ENCODE measurements at places on chromosomes 5 and 9.

GRCh38 chr9:78463750-78464149 is 166.8 kb downstream of the PSAT1 start:
- DNase-seq = no peak

DNA sequence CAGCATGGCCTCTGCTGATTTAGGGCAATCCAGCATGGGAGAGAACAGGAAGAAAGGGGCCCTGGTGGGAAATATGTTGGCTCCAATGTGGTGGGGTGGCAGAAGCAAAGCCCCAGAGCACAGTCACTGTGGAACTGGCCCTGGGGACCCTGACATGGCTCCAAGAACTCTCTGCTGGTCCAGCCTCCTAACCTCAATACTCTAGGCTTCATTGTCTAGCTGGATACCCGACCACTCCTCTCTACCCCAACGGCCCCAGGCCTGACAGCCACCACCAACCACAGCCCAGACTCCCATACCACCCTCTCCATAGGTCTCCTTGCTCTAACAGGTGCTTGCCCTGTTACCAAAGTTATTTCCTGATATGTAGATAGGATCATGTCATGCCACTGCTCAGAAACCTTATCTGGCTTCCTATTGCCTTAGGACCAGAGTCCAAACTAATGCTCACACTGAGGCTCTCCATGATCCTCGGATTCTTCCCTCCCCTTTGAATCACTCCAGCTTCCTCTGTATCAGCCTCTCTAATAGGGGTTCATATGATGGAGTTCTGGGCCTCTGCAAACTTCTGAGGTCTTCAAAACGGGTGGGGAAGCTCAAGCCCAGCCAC is 12.9 kb downstream of the ACSL6 start:
- DNase-seq = no peak

- no peak for DNase-seq
These were observed 860.1 kb downstream of the PTPRD start for GRCh38 chr9:9752722-9753121.

DNA sequence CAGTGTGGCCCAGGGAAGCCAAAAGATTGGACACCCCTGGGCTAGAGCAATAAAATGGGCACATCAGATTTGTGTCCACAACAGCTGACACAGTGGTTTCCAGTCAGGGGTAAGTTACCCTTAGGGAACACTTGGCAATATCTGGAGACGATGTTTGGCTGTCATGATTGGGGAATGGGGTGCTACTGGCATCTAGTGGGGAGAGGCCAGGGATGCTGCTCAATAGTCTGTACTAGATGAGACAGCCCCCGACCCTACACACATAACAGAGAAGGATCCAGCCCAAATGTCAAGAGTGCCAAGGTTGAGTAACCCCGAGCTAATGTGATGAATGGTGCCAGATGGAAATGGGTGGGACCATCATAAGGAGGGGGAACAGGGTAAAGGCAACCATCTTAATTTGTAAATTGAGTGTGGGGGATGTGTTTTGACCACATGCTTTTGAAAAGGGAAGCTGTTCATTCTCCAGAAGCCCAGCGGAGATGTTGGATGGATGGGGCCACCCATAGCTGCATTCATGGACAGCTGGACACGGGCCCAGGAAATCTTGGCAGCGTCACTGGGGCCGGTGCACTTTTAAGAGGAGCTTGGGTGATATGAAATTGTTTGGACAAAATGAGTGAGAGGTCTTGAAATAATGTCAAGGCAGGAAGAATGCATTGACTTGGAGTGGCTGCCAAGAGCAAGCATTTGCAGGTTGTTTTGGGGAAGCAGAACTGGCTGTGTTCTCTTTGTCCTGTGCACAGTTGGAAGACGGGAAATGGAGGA is 33.4 kb downstream of the SYK start:
- no peak for DNase-seq

GRCh38 chr5:43155394-43156096 is 34.8 kb downstream of the ZNF131 start:
- no peak for DNase-seq

- no peak for DNase-seq
These were observed 68.2 kb upstream of the SLIT3 start for GRCh38 chr5:169369130-169369529.

DNA sequence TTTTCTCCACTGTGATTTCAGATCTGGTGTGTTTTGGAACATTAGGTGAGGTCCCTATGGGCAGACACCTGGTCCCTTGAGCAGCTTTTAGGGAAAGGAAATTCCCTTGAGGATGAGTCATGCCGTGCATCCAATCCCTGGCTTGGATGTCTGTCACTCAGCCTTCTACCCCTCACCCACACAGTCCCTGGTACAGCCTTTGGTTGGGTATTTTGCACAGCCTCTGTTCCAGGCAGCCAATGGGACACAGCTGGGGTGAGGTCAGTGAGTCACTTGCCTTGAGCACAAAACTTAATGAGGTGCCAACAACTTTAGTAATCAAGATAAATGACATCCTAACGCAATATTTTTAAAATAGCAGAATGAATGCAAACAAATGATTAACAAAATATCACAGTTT is 22.7 kb upstream of the SVEP1 start:
- DNase-seq = no peak

GRCh38 chr5:83156001-83156400 is 78.7 kb downstream of the XRCC4 start:
- no peak for DNase-seq

DNA sequence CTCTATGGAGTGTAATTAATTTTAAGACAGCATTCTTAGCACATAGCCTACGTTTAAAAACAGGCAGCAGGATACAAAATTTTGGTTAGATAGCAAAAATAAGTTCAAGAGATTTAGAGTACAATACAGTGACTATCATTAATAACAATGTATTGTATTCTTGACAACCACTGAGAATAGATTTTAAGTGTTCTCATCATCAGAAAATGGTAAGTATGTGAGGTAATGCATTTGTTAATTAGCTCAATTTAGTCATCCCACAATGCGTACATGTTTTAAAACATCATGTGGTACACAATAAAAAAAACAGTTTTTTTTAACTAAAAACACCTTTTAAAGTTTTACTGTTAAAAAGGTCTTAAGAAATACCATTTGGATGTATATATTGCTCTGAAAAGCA is 94.2 kb downstream of the MUSK start:
- no peak for DNase-seq

DNA sequence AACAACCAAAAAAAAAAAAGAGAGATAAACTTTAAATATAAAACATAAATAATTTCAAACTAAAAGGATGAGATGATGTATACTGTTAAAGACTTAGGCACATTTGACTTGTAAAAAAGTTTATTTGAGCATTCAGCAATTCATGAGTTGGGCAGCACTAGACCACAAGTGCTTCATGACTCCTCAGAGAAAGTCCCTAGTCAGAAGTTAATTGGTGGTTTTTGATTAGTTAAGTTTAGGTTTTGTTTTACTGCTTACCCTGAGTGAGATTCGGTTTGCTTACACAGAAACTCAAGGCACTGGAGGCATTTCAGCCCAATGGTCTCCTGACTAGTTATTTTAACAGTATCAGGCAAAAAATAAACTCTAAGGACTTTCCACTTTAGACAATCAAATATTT is 129.2 kb downstream of the MARCHF11 start:
- DNase-seq = no peak

GRCh38 chr9:36728651-36729520 is 156.2 kb downstream of the MELK start:
- DNase-seq = peak; percentile 51

DNA sequence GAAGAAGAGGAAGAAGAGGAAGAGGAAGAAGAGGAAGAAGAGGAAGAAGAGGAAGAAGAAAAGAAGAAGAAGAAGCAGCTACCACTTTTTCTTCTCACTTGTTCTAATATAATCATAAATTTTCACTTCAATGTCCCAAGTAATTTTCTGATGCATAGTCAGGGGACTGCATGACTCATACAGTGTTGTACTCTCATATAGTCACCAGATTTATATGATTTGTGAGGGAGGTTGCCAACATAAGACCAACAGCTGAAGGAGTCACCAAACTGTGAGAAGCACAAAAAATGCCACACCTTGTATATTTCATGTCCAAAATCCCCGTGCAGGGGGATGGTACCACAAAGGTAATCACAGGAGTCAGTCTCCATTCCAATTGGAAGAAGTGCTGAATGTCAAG is 32.7 kb upstream of the DMRTA1 start:
- DNase-seq = no peak

- no peak for DNase-seq
These were observed 339.5 kb upstream of the ZNF608 start for GRCh38 chr5:125085797-125086505.

- no peak for DNase-seq
These were observed 120.4 kb upstream of the OSMR start for GRCh38 chr5:38725371-38725865.

DNA sequence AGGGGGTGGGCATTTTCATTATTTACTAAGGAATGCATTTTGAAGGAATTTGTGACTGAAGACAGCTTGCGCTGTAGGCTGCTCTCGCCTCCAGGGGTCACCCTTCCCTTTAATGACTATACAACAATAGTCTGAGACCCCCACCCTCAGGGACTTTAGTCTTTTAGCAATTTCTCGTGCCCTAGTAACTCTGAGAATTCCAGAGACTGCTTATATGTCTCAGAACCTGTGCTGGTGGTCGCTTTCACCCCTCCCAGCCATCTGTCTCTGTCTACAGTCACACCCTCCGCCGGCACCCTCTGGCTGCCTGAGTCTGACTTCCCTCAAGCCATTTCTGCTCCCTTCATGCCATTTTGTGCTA is 671.4 kb downstream of the NR2F1-AS1 start:
- DNase-seq = no peak

GRCh38 chr9:129235931-129236331 is 57.9 kb upstream of the IER5L start:
- DNase-seq = no peak

DNA sequence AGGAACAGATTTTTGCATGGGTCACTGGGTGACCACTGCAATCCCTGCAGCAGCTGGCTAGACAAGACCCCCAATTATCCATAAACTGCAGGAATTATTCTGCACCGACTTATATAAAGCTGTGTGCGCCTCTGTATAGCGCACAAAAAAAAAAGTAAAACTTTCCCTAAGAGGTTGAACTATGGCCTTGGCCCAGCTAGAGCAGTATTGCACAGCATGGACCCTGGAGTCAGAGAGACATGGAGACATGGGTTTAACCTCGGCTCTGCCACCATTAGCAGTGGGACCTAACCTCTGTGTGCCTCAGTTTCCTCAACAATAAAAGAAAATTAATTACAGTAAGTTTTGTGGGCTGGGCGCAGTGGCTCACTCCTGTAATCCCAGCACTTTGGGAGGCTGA is 17.1 kb upstream of the GRPEL2 start:
- no peak for DNase-seq

GRCh38 chr9:1913631-1914330 is 101.4 kb upstream of the SMARCA2 start:
- no peak for DNase-seq

- peak; percentile 68 for DNase-seq
These were observed 16.0 kb upstream of the ZCCHC7 start for GRCh38 chr9:37104183-37104889.

DNA sequence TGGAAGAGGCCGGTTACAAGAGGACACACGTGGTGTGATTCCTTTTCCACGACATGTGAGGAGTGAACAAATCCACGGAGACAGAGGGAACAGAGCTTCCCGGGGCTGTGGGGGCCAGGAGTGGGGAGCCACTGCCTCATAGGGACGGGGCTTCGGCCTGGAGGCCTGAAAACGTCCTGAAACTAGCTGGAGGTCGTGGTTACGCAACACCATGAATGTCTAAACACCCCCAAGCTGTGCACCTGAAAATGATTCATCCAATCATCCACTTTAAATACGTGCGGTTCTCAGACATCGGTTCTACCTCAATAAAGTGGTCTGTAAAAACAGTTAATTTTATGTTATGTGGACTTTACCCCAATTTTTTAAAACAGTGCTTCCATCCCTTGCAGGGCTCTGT is 65.3 kb upstream of the PPP1R26 start:
- no peak for DNase-seq

DNA sequence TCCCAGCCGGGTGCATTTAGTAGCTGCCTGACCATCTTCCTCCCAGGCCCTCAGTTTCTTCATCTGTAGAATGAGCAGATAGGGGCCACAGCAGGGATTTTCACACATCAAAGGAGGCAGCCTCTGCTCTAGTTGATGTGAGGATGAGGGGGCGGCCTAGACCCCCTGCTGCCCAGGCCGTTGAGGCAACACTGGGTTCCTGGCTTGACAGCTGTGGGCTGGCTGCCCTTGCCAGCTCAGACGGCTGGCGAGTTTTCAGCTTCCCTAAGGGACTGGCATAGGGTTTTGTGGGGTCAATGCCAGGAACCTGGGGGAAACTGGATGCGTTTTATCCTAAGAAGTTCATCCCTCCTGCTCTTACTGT is 49.6 kb downstream of the NDST1 start:
- DNase-seq = no peak
